ENCODE measurements at places on chromosomes 6 and 20.

DNA sequence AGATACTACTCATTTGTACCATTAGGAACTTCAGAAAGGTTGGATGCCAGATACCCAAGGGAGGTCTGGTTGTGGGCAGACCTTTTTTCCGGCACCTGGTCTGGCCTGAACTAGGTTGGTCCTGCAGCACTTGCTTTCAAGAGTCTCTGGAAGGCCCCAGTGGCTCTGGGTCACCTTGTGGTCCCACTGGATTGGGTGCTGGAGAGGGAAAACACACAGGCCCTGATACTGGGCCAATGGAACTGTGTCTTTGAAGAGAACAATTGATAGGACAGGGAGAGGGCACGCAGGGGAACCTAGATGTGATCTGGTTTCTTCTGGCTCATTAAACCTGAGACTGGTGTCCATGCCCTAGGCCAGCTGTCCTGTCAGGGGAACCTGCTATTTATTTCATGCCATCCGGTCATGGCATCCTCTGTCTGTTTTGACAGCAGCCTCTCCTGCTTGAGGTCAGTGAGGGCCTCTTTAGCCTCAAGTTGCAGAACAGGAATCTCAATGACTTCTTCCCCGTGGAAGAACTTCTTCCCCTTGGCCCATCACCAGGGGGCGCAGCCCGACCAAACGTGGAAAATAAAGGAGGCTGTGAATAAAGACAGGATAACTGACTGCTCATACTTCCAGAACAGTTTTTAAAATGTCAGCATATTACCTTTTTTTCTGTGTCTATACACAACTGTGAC, 25.0 kb downstream of the TAF8 start:
- peak; percentile 83 for DNase-seq

DNA sequence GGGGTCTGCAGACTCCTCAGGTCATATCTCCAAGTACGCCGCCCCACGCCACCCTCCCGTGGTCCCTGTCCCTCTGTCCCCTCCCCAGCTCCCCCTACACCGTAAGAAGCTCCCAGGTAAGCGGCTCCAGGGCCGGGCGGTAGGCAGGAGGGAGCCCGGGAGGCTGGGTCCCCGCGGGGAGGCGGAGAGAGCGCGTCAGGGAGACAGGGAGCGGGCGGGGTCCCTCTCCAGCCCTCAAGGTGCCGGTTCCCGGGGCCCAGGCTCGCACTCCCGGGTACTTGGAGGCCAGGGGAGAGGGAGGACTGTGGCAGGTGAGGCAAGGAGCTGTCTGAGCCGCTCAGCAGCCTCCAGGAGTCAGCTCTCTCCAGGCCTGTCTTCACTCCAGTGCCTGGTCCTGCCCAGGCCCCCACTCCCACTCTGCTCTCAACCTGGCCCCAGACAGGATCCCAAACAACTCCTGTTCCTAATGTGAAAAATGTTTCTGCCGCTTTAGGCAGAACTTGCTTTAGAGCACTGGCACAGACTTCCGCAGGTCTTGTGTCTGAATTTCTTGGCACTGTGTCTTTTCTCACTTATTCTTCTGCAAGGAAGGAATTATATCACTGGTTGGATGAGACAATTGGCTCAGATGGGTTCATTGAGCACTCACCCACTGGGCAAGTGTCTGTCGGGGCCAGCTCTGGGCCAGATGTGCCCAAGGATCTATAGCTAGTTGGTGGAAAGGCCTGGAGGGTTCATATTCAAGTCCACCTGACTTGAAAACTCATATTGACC, 36.6 kb downstream of the HLA-G start:
- DNase-seq = peak; percentile 18

DNA sequence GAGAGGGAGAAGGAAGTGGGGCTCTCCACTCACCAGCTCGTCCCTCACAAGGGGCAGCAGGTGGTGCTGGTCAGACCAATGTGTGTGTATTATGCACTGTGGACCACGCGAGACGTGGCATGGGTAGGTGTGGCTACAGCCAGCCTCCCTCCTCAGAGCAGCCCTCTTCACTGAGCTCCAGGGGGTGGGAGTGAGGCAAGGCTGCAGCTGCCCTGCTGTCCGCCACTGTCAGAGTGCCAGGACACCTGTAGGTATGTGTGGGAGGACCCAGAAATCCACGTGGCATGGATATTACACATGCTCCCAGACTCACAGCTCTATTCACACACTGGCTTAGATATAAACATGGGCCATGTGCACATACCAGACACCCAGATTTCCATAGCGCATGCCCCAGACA, 90.3 kb downstream of the VEGFA start:
- no peak for DNase-seq

GRCh38 chr6:88171312-88171711, 5.2 kb upstream of the CNR1 start:
- DNase-seq = no peak

GRCh38 chr6:30100585-30101443, 12.1 kb downstream of the TRIM31 start:
- peak; percentile 83 for DNase-seq

GRCh38 chr6:41938590-41939175, 2.9 kb downstream of the CCND3 start:
- no peak for DNase-seq

DNA sequence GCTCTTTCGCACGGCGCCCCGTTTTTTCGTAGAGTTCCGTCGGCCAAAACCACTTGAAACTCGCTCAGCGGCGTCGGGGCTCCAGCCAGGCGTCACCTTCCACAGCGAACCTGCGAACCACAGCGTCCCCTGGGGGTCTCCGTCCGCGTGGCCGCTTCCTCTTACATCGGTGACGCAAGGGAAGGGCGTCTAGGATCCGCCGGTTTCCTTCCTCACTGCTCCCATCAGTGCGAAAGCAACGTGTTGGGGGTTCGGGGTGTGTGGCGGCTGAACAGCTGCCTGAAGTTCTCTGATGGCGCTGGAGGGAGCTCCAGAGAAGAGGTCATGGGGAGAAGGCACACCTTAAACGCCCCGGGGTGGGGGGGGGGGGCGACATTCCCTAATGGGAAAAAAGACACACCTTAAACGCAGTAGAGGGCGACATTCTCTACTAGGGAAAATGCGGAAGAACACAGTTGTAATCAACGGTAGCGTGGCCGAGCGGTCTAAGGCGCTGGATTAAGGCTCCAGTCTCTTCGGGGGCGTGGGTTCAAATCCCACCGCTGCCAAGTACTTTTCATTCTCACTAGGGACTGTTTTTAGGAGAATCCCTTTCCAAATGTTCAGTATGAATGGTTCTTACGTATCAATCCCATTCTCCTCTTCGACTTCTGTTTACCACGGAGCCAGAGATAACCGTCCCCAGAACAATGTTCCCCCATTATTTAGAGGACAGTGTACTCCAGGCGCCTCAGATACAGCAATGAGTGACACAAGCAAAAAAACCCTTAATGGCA, 16.4 kb downstream of the ZNF311 start:
- DNase-seq = peak; percentile 80

DNA sequence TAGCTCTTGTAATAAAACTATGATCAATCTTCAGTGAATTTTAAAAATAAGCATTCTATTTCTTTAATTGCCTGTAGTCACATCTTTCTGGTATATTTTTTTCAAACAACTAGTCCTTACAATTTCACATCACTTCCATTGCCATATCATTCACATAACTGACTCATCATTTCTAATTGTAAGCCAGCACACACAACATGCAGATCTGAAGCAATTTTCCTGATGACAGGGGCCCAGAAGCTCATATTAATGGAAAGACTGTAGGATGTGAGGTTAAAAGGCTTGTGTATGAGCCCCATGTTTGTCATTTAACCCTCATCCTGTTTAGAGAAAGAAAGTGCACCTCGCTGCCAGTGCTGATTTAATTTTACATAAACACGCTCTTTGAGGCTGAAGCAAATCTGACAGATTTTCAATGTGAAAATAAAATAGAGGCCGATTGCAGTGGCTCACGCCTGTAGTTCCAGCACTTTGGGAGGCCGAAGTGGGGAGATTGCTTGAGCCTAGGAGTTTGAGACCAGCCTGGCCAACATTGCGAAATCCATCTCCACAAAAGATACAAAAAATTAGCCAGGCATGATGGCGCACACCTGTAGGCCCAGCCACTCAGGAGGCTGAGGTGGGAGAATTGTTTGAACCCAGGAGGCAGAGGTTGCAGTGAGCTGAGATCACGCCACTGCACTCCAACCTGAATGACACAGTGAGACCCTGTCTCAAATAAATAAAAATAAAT, 40.1 kb upstream of the LTV1 start:
- peak; percentile 12 for DNase-seq

GRCh38 chr6:21521276-21521675, 72.3 kb upstream of the SOX4 start:
- no peak for DNase-seq

- DNase-seq = no peak
Measured at GRCh38 chr20:31858760-31859083, 11.6 kb downstream of the DUSP15 start.

Data from suppressor macrophage treated with lipopolysaccharide for 1 hour (primary cell).